M059J (cell line): ENCODE measurements at places on chromosomes 2 and 18.

GRCh38 chr2:47656715-47657600 lies 126.0 kb upstream of the MSH6 start:
- DNase-seq = peak; percentile 76

- DNase-seq = no peak
These were observed 1.5 kb downstream of the ARPC2 start for GRCh38 chr2:218218268-218219185.

DNA sequence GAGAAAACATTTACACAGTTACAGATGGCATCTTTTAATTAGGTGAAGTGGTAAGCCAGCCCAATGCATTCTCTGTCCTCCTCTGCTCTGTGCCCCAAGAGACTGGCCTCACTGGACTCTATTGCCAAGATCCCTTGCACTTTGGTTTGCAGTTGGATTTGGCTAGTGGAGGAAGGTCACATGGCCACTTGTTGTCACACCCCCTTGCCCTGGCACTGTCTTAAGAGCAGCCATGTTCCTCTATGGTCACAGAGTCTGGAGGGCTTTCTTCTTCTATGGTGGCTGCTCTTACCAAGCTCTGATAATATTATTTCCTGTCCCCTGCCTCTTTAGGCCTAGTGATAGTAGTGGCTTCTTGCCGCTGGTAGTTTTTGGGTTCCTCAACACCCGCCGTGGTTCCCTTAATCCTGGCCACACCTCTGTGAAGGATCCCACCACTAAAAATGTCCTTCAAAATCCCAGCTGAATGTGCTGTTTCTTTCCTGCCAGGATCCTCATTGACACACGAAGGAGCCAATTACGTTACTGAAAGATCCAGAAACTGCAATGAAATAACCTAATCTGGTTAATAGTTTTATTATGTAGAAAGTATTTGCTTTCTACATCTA lies 111.1 kb downstream of the CDC42EP3 start:
- DNase-seq = no peak

DNA sequence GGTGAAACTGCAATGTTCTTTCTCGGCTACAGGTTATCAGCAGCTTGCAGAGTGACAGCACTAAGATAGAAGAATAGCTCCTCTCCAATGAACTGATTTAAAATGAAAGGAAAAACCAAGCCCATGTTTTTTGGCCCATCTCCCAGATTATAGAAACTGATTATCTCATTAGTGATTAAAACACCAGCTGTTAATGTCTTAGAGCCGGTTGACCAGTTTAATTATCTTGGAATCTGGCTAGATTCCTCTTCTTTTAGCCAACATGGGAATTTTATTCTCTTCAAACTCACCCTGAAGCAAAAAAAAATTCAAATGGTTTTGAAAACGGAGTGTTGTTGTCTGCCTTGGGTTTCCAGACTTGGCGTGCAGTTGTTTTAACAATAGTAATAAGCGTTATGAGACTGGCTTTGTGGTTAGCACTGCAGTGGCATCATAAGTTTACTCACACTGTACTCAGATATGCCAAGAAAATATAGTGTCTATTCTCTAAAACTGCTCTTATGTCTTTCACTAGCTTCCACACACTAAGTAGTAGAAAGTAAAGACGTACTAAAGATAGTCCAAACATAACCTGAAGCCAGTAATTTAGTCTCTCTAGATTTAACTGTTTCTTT lies 665.3 kb downstream of the STK39 start:
- peak; percentile 0 for DNase-seq

GRCh38 chr2:44599130-44599529 lies 237.4 kb downstream of the CAMKMT start:
- DNase-seq = peak; percentile 34

DNA sequence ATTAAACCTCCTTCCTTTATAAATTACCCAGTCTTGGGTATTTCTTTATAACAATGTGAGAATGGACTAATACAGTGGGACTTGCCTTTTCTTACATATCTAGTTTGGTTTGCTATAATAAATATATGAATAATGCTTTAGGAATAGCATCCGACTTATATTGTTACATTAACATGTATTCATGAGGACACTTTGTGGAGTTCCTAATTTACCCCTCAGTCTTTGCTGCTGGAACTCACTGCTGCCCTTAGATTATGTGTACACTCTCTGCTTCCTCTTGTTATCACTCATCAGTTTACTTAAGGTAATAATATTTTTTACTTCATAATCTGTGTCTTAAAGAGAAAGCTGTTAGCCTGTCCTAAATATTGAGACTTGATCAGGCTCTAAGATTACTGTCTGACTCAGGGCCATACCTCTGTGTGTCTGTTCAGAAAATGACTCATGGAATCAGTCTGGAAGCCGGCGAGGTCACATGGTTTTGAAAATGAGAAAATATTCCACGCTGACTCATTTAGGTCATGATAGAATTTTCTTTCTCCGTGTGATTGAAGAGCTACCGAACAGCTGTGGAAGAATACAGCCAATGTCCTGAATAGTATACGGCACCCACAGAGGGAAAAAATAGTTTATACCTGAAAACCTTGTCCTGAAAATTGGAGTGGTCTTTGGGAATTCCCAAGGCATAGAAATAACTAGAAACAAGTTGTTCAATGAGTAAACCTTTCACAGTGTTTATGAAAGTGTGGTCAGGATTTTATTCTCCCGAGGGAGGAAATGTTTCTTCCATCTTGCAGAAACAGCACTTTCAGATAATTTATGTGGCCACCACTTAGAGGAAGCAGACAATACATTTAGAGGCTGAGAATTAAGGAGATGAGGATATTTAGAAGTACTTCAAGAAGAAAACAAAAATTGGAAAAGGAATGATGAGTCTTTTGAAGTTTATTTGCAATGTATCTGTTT lies 156.4 kb downstream of the DSEL start:
- peak; percentile 96 for DNase-seq

- no peak for DNase-seq
These were observed 405 bp downstream of the PPP3R1 start for GRCh38 chr2:68251855-68252399.

GRCh38 chr2:186991766-186992417 lies 142.9 kb upstream of the ZSWIM2 start:
- DNase-seq = no peak

DNA sequence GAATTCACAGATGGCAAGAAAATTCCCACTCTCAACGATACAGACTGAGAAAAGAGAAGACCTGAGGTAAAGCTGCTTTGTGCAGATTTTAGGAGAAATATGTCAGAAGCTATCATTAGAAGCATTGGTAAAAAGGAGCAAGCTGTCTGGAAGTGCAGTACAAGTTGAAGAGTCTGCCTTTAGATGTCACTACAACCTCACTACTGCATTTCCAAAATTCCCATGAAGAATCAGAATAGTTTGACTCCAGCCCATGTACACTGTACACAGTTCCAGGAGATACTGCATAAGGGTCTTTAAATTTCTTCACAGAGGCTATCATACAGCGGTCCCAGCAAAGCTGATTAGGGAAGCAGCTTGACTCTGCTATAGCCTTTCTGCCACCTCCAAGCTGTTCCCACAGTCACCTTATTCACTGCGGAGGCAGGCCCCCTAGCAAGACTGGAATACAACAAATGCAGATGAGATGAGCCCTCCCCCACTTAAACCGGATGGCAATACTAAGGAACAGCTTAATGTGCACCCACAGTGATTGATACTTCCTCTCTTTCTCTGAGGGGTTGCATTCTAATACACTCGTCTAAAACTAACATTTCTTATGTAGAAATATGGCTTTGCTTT lies 527.4 kb downstream of the TMEM182 start:
- DNase-seq = no peak
